ENCODE measurements at places on chromosomes 12 and 14.

- DNase-seq, result no peak
Measured at GRCh38 chr12:20183563-20183962, 184.8 kb upstream of the PDE3A start.

DNA sequence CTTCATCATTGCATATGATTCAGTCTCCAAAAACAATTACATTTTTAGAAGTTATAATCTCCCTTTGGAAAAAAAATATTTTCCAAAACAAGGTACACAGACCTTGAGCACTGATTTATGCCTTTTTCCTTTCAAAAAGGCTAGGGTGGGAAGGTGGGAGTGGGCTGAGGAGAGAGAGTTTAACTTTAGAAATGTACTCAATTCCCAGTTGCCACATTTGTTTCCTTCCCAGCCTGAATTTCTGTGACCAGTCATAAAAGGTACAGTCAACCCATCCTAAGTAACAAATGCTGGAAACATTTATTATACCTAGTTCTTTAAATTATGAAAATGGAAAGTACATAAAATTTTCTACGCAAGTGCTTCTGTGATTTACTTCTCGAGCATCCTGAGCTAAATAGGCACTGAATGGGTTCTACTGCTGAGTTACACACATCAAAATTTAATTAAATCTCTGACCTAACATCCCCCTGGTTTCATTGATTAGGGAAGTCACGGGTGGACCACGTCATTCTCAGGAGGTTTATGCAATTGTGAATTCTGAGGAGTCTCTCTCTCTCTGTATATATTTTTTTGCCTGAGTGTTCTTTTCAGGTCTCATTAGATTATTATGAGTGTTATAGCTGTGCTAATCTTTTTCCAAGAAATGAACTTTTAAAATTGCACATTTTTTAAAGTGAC is 371.8 kb downstream of the BTG1 start:
- no peak for DNase-seq

DNA sequence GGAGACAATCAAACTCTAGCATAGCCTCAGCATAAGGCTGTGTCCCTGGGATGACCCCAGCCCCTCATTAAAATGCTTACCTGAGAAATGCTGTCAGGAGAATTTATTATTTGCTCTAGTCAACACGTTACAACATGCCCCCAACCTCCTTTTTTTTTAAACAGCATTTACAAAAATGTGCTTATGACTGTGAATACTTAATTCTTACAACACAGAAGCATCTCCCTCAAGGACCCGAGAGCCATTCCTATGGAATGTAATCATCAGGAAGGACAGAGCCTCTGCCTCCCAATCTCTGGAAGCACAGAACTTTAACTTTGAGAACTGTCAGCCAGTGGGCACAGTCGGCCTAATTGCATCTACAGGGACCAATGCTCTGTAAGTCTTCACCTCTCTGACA is 136.6 kb upstream of the OVCH1 start:
- DNase-seq, result no peak

DNA sequence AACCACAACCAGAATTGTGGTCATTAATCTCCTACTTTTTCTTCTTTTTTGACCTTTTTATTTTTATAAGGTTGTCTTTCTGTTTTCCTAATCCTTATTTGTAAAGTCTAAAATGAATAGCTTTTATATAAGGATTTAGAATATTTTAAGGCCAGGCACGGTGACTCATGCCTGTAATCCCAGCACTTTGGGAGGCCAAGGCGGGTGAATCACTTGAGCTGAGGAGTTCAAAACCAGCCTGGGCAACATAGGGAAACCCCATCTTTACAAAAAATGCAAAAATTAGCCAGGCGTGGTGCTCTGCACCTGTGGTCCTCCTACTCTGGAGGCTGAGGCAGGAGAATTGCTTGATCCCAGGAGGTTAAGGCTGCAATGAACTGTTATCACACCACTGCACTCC is 55.1 kb downstream of the IFT81 start:
- DNase-seq, result no peak

DNA sequence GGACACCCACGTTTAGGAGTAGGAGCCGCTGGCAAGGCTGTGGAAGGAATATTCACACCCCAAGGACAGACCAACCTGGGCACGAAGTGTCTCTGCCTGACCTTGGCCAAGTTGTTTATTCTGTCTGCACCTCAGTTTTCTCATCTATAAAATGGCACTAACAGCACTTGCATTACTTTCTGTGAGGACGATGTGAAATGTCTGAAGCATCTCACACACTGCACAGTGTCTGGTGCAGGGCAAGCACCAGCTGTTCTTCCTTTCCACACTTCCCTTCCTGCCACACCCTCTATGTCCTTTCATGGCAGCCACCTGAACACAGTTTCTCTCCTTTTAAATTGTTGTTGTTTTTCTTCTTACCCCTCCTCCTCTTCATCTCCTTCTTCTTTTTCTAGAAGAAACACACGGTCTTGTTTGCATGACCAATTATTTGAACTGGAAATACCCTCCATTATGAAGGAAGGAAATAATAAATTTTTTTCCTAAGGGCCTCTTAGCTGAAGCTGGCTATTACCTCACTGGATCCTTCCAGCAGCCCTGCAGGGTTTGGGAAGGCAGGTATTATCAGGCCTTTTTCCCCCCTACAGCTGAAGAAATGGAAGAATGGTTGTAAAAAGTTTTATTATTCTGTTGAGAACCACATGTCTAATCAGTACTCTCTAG is 42.9 kb upstream of the ATP23 start:
- DNase-seq, result no peak

GRCh38 chr12:57723630-57723962 is 14.9 kb downstream of the AGAP2 start:
- DNase-seq, result no peak

DNA sequence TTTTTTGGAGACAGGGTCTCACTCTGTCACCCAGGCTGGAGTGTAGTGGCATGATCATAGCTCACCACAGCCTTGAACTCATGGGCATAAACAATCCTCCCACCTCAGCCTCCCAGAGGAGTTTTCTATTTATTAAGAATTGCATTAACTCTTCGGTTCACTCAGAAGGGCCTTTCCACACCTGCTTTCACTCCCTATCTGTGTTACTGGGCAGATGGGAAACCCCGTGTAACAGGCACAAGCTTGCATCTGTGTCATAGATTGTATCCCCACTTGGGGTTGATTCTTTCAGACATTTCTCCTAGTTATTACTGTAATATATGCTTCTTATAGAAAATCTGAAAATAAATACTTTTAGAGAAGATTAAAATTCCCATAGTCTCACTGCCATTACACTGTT is 38.7 kb downstream of the STX2 start:
- DNase-seq, result no peak

DNA sequence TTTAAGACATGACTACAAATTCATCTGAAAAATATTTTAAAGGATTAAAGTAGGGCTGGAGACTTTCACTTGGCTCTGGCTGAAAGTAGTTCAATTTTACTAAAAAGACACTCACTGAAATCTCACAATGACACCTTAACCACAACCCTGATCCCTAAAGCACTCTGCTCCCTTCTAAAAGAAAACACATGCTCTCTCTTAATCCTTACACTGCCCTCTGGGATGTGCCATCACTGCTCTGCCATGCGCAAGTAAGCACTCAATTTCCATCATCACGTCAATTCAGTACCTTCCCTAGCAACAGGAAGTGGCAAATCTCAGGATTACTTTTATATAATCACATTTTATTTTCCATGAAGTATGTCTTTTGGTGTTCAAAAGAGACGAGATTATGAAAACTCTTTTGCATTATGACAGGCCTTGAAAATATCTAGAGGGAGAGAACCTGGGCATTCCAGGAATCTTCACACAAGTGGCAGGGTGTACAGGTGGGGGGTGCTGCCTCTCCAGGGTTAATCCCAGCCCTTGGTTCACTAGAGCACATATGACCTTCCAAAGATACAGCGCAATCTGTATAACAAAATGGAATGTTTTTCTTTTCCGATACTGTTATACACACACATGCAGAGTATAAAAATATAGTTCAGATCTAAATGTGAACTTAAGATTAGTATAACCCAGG is 7.3 kb downstream of the ATG14 start:
- DNase-seq, result no peak

DNA sequence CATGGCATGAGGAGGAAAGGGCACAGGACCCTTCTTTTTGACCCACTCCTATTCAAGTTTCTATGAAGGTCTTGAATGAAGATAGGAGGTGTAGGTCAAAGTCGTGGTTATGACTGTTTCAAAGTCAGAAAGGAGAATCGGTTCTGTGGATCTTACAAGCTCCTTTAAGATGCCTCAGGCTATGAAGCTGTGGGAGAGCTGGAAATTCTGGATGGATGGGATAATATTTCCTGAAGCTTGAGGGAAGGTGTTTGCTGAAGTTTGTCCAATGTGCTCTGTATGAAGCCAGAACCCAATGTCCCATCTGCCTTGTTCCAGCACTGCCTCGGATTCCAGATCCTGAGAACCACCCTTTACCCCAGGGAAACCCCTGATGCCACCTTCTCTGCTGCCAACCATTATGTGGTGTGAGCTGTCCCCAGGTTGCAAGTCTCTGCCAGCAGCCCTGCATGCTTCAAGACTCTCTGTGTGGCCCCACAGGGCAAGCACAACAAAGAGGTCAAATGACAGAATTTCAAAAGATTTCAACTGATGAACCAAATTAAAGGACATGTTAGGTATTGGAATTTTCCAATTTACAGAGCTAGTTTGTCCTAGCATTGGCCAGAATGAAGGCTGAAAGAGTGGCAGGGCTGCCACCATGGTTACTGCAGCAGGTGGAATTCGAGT is 472.0 kb downstream of the RGS6 start:
- DNase-seq, result no peak

- DNase-seq, result no peak
Measured at GRCh38 chr14:38524636-38525509, 269.0 kb upstream of the CLEC14A start.

- DNase-seq, result no peak
Measured at GRCh38 chr12:47026291-47026690, 53.1 kb upstream of the PCED1B start.

- no peak for DNase-seq
Measured at GRCh38 chr12:47863985-47864384, 40.8 kb downstream of the VDR start.

DNA sequence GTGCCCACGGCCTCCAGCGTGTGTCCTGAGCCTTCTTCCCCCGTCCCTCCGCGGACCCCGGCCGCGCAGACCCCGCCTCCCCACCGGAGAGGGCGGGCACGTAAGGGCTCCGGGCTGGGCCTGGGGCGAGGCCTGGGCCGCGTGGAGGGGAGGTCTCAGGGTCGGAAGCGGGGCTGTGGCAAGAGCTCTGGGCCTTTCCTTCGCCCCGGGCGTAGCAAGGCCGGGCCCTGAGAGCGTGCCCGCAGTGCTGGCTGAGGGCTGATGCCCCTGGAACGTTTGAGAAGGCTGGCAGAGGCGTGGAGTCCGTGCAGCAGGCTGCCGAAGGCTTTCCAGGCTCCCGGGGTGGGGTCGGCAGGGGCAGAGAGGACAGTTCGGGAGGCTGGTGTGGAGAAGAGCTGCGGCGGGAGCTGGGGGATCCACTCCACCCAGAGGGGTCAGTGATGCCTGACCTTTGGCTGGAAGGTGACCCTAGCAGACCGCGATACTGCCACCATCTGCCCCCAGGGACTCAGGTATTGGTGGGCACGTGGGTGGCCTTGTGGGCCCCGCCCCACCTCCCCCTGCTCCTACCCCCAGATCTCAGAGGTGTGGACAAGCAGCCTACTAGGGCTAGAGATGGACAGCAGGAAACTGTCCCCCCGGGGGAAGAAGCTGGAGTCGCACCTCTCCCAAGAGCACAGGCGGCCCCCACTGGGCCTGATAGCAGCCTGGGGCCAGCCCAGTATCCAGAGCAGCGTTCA is 558 bp downstream of the TEX22 start:
- DNase-seq, result no peak

GRCh38 chr14:101561145-101561896 is at the start of gene DIO3:
TSS of gene DIO3 (plus strand) at chr14:101561495.
- DNase-seq, result no peak

DNA sequence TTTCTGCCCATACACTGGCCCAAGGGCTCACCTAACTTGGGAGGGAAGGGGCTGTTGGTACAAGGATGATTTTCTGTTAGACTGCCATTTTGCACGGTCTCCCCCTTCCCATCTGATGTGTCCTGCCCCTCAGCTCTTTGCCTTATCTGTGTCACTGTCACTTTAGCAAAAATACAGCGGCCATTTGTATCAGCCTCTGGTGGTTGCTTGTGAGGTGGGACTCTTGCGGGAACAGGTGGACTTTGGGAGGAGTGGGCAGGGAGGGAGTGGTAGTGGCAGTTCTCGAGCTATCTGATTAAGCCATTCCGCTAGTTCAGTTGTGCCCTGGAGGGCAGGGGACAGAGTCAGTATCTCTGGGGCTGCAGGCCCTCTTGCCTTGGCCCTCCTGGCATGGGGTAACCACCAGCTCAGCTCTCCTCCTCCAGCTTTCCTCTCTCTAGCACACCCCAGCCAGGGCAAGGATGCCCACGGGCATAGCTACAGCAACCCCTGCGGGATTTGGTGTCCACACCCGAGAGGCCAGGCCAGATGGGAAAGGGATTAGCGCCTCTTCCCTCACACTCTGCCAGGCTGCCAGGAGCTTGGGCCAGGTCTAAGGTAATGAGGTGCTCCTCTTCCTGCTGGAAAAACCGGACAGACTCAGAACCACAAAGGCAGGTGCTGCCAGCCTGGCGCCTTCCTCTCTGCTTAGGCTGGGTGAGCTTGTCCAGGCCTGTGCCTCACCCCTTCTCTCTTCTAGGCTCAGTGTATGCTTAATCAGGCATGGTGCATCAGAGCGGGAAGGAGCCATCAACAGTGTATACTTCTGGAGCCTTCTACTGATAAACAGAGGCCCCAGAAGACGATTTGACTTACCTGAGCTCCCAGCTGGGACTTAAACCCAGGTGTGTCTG is 8.7 kb downstream of the SLC48A1 start:
- DNase-seq, result no peak

- DNase-seq, result no peak
Measured at GRCh38 chr14:85281921-85282320, 248.0 kb upstream of the FLRT2 start.

GRCh38 chr12:91194500-91194899 is 11.9 kb upstream of the DCN start:
- no peak for DNase-seq

DNA sequence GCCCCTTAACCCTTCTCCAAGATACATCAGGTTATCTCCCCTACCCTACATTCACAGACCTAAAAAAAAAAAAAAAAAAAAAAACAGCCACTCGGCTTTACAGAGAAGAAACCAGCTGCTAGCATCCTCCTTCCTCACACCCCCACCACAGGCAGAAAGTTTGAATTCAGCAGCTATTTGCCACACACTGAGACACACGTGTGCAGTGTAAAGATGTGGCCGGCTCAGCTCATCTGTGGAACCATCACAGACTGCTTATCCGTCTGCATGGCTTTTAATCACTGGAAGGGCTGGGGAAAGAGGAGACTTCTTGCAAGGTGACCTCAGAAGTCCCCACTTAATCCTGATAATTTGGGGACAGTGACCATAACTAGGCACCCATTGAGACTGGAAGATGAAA is 50.0 kb downstream of the VWF start:
- no peak for DNase-seq

Data from CD4-positive, CD25-positive, alpha-beta regulatory T cell (primary cell).